ENCODE measurements at places on chromosomes 1 and 21.

- ATAC-seq, result no peak
These were observed 133.8 kb downstream of the ZSCAN20 start for GRCh38 chr1:33606272-33606671.

GRCh38 chr1:54361342-54361741 is 44.9 kb downstream of the SSBP3 start:
- ATAC-seq, result no peak

DNA sequence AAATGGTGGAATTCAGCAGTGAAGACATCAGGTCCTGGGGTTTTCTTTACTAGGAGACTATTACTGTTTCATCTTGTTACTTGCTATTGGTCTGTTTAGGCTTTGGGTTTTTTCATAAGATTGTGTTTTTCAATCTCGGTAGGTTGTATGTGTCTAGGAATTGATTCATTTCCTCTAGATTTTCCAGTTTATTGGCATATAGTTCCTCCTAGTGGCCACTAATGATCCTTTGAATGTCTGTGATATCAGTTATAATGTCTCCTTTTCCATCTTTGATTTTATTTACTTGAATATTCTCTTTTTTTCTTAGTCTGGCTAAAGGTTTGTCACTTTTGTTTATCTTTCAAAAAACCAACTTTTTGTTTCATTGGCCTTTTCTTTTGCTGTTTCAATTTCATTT is 233.0 kb downstream of the RWDD3 start:
- no peak for ATAC-seq

GRCh38 chr1:54547601-54548388 is at the start of gene ACOT11:
Gene ACOT11, plus strand, starts transcription at chr1:54548228. Its CDS starts 82 bp downstream, at chr1:54548310.
- ATAC-seq, result peak; percentile 28

DNA sequence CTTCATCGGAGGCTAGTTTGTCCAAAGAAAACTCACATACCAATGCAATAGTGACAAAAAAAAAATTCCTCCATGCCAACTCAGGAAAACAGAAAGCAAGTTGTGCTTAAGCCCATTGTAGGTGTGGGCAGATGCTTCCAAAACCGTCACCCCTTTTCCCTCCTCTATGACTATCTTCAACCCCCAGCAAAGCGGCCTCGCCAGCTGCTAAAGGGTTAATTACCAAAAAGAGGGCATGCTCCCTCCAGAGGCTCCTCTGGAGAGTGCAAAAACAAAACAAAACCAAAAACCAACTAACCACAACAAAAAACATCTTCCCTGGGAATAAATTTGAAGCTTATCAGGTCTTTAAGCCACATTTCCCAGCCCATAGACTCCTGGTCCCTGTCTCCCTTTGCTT is 1.2 kb downstream of the LMOD1 start:
- ATAC-seq, result no peak

GRCh38 chr1:17207046-17207445 is 2.1 kb downstream of the PADI1 start:
- peak; percentile 85 for ATAC-seq

DNA sequence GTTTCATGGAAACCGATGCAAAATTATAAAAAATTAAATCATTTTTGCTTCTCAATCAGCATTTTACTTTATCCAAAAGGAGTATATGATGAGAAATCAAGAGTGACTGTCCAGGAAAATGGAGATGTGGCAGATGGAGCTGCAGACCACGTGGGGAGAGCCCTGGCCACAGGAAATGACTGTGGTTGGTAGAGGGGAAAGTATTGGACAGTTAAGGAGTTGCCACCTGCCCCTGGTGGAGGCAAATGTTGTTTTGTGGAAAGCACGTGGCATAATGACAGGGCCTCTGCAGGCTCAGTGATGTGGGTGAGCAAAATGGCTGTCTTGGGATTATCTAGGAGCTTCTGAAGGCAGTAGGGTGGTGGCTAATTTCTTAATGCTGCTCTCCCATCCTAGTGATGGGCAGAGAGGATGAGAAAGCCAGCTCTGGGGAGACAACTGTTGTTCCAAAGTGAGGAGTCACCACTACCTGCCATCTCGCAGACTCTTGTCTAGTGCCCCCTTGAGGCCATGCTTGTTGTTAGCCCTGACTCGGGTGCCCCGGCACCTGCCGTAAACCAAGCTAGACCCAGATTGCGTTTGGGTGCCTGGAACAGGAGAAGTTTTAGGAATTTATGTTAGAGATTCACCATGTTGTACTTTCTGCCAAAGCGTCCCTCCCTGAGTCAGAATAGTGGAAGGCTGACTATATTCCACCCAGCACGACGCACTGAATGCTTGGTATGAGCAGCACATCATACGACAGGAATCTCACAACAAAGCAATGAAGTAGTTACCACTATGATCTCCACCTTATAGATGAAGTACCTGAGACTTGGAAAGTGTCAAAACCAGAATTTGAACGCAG is 144.0 kb downstream of the ROR1 start:
- no peak for ATAC-seq

DNA sequence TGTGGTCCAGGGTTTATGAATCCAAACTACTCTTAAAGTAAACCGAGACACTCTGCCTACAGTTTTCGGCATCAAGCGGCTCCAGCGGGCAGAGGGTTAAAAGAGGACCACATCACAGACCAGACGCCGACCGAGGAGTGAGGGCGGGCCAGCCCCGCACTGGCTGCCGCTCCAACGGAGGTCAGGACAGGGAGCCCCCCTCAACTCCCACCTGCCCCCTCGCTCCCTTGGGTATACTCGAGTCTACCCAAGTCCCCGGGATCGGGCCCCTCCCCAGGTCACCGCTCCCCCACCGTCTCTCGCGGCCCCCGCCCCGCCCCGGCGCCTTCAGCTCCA is 312 bp downstream of the ARNT start:
- ATAC-seq, result no peak

DNA sequence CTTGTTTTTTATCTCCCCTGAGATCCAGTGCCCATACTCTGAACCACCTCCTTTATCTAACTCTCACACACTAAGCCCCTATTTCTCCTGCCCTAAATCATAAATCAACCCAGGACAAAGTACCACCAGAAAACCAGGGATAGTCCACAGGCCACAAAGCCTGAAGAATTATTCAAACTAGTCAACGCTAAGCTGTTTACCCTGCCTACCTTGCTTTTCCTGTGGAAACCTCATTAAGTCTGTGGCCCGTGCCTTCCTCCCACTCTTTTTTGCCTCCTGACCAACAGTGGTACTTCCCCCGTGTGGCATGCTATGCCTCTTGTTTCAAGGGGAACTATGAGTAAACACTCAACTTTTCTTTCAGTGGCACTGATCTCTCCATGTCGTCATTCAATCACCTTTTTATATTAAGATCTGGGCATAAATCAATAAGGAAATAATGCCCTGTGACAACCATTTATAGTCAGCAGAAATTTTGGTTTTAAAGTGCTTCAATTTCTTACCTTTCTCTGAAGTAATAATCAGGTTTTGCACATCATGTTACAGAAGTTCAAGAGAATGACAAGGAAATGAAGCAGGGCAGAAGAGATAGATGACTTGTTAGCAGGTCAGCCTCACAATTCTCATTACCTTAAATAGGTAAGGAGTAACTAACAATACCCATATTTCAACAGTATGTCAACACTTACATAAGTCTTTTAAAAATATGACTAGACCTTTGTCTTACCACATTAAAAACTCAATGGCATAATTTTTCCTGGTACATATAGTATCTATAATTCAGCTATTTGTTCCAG is 32.1 kb downstream of the EYA3 start:
- ATAC-seq, result peak; percentile 92

DNA sequence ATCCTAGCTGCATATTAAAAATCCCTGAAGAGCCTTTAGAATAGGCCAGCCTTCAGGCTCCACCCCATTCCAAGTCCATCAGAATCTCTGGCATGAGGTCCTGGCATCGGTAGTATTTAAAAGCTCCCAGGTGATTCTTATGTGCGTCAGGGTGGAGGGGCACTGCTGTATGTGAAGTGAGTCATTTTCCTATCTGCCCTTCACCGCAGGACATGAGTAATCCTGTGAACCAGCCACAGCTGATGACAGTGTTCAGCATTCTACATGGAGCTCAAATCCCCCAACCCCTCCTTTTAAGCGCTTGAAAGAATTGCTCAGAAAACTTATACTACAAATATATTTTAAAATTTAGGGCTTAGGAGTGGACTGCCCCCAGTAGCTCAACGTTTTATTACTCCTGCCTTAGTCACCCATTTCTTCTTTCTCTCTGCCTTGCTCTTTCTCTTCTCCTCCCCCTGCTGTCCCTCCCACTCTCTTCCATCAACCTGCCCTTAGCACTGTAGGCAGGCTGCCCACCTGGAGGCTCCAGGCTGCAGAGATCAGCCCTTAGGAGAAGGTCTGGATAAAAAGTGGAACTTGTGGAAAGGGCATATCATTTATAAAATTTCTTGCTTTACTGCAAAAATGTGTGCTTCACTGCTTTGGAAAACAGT is 73.8 kb upstream of the ZNF281 start:
- peak; percentile 95 for ATAC-seq

GRCh38 chr1:202229376-202229775 is 35.8 kb downstream of the LGR6 start:
- no peak for ATAC-seq

Measured in stimulated activated memory B cell treated with anti-CD40 and anti-IgM and Interleukin-4, amounts not matched to agents 10 μg/mL and 1 μg/mL and 100 μg/mL, for 72 hours (primary cell).